ENCODE measurements at places on chromosomes 2 and 18.
A peak's percentile ranks its signal among the peaks of the same experiment; 100 is the strongest.

GRCh38 chr2:74267068-74267467, 68.7 kb downstream of the MTHFD2 start:
- peak; percentile 74 for DNase-seq

DNA sequence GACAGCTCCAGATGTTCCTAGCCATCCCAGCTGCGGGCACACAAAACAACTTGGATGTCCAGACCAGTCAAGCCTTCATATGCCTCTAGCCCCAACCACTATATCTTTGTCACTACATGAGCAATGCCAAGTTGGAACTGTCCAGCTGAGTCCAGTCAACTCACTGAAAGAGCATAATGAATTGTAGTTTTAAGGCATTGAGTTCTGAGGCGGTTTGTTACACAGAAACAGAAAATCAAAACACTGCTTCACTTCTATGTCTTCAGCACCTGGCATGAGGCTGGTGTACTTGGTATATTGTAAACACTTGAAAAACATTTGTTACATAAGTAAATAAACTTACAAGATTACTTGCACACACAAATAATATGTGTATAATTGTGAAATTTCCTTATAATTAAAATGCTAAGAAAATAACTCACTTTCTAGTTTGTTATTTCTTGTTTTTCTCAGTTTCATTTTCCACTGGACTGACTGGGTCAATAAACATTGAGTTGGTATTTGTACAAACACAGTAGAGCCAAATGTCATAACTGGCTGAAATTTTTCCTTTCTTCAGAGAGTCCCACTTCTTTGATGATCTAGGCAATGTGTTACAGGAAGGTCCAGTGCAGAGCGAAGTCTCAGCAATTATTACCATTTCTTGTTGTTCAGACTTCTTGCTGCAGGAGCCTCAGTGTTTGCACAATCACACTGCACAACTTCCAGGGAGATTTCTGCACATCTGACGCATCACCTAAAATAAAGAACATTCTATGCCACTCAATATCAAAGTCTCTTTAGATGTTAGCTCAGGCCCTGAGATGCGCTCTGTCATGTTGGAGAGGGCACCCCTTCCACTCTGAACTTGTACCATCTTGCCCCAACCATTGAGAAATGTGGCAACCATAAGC, 38.2 kb upstream of the DPP4 start:
- DNase-seq = no peak

GRCh38 chr2:160055726-160056108, 6.7 kb downstream of the PLA2R1 start:
- no peak for DNase-seq

DNA sequence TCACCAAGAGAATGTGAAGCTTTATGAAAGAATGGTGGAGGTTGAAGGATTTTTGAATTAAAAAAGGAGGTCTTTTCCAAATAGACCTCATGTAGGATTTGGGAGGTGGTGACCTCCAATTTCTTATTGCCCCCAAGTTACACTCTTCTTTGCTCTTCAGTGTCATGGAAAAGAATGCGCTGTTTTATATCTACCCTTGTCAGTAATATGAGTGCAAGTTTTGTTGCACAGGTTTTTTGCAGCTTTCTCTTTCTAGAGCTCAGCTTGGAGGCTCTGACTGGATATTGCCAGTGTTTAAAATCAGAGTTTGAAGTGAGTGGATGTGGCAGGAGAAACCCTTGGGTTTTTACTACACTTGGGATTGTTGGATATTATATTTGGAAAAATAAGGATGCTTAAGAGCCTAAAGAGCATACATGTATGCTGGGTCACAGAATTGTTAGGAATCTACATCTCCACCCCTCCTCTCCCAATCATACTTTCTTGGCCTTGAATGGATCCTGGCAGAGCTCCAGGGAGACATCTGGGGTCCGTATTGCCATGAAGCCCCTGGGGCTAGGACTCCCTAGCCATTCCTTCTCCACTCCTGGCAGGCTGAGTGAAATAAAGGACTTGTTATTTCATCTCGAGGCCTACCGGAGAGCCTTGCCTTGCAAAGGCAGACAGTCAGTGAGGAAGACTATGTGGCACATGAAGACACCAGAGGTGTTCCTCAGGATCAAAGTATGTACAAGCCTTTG, 43.8 kb downstream of the APOB start:
- DNase-seq = no peak
